Ascending aorta (tissue), 2 donors: ENCODE measurements at places on chromosomes 4 and X.

DNA sequence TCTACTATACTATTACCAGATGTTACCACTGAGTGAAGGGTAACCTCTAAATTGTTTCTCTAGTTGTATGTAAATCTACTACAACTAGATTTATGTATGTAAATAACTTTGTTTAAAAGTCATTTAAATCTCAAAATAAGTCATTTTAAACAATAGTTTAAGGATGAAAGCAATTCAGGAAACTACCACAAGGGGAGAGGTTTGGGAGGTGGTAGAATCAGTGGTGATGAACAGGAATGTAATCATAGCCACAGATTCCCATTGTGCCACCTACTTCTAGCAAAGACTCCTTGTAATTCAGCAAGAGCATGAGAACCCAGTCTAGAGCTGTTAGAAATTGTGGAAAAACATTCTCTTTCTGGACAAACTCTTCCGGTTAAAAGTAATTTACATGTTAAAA, 234.6 kb downstream of the SLC7A11 start:
- DNase-seq, result no peak

DNA sequence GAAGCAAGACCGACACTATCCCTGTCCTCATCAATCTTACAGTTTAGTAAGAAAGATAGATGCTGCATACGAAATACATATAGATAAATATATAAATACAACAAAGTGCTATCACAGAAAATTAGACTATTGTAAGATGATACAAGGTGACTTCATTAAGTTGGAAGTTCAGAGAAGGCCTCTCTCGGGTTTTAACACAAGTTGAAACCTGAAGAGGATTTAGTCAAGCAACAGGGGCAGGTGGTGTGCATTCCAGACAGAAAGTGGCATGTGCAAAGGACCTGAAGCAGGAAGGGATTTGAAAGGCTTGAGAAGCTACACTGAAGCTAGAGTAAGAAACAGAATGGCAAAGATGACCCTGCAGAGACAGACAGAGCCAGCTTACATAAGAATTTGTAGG, 36.5 kb downstream of the USP46 start:
- no peak for DNase-seq

GRCh38 chrX:119189115-119189514, 47.0 kb upstream of the PGRMC1 start:
- DNase-seq, result no peak

- no peak for DNase-seq
Observed at GRCh38 chr4:83581411-83582288, 45.7 kb downstream of the GPAT3 start.

DNA sequence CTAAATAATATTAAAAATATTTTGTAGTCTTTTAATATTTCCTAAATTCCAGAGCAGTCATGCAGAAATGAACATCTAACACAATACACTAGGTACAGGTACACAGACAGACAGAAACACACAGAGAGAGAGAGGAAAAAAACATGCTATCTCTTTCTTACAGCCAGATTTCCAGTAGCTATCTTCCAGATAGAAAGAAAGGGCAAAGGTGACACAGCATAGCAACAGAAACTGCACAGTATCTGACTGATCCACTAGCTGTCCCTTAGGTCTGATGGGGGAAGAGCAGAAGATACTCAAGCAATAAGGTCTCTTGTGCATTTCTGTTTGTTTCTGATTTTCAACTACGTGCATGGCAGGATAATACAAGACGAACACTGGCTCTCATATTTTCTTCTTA, 7.8 kb downstream of the FBXW7 start:
- no peak for DNase-seq

GRCh38 chrX:69603566-69604194, 12.2 kb upstream of the EDA start:
- DNase-seq, result no peak

GRCh38 chrX:8684201-8684965, 47.6 kb downstream of the ANOS1 start:
- DNase-seq, result no peak

DNA sequence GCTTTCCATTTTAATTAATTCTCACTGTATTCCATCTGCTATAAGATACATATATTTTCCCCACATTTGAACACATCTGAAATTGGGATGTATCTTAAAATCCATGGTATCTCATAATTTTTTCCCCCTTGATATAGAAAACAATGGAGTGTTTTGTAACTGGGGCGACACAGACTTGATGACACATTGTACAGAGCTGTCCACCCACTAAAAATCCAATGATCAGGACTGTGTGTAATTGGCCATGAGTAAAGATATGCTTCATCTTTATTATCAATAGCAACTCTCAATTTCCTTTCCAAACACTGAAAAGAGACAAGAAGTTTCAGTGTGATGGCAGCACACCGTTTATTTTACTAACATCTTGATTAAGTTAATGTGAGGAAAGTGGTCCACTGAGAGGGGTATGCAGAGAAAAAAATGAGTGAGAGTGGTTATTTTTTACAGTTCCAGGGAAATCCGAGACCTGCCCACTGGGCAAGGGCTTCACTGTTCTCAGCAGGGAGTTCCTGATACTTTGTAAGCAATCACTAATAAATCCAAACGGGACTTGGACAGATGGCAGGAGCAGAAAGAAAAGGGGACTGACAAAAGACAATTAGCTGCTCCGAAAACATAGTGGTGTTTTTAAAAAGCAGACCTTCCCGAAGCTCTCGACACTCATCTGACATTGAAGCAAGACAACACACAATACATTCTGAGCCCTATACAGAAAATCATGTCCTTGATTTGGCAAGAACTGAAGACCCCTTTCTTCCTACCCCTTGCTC, 149.4 kb downstream of the TSPAN5 start:
- DNase-seq, result no peak

GRCh38 chr4:24984602-24985532, 45.9 kb downstream of the LGI2 start:
- DNase-seq, result no peak

DNA sequence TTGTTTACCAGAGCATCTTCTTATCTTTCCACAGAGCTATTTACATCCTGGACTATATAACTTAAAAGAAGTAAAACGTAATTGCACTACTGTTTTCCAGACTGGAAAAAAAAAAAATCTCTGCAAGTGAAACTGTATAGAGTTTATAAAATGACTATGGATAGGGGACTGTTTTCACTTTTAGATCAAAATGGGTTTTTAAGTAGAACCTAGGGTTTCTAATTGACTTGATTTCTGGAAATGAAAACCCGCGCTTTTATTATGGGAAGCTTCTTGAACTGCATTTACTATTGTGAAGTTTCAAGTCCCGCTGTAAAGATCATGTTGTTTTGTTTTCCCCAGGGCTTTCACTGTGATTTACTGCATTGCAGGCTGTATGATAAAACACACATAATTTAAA, 162.7 kb downstream of the STIM2 start:
- no peak for DNase-seq

- no peak for DNase-seq
Observed at GRCh38 chr4:39450618-39451017, 8.1 kb downstream of the RPL9 start.
